ENCODE measurements at places on chromosomes 6 and 20. TPM values are rescaled to one million over a fixed set of nuclear protein-coding genes. Genes with fewer than 3 reads are reported as not detected.

Gene SALL4
- total RNA-seq, result 1.8 TPM

Gene NOTCH4
- total RNA-seq, result 3.1 TPM

Gene SYNCRIP
- total RNA-seq, result 44.3 TPM

Gene HLA-F
- 12.1 TPM for total RNA-seq

Gene NNAT
- 0.31 TPM for total RNA-seq

Gene KHDRBS2
- 0.09 TPM for total RNA-seq

Gene KCNS1
- total RNA-seq, result 1.3 TPM

Gene ISM1
- total RNA-seq, result 1.2 TPM

Gene DNAH8
- not detected for total RNA-seq

Gene SLC17A9
- 1.3 TPM for total RNA-seq

Gene SDHAF4
- 3.8 TPM for total RNA-seq

Gene CTNNBL1
- total RNA-seq, result 20.4 TPM

Gene COX4I2
- 0.28 TPM for total RNA-seq

Gene TRAPPC3L
- not detected for total RNA-seq

Gene BANF2
- 1.4 TPM for total RNA-seq

Gene RAET1G
- 0.31 TPM for total RNA-seq

Gene NEURL2
- total RNA-seq, result 3.6 TPM

Gene CCDC167
- 4.3 TPM for total RNA-seq

Gene ADGRF5
- 2.8 TPM for total RNA-seq

Gene EFCAB8
- total RNA-seq, result 0.35 TPM

Gene KIF6
- total RNA-seq, result 0.32 TPM

Gene SLC22A3
- 0.37 TPM for total RNA-seq

Gene C6orf15
- not detected for total RNA-seq

Gene KCNK16
- 7.9 TPM for total RNA-seq

Gene HLA-DOB
- 0.87 TPM for total RNA-seq

Gene OOEP
- not detected for total RNA-seq

Gene NKX2-4
- total RNA-seq, result not detected

Gene NKX2-2
- total RNA-seq, result 5.7 TPM

Gene OPN5
- not detected for total RNA-seq

Gene CST2
- total RNA-seq, result not detected

Gene HLA-C
- total RNA-seq, result 153 TPM

Gene CPNE5
- 0.76 TPM for total RNA-seq

Gene COMMD7
- total RNA-seq, result 15.9 TPM

Gene CARMIL1
- 8.7 TPM for total RNA-seq

Gene THBS2
- total RNA-seq, result 23.5 TPM

Gene COL21A1
- total RNA-seq, result 0.32 TPM

Gene GSTA3
- not detected for total RNA-seq

Gene COL11A2
- 0.75 TPM for total RNA-seq

Measured in pancreas (tissue), 10 donors.